Occipital lobe (tissue), 3 donors: ENCODE measurements at places on chromosomes 11 and 22.

- no peak for DNase-seq
Observed at GRCh38 chr11:82003671-82004515, 729.8 kb downstream of the FAM181B start.

- no peak for DNase-seq
Observed at GRCh38 chr22:50621948-50622722, 5.8 kb downstream of the ARSA start.

DNA sequence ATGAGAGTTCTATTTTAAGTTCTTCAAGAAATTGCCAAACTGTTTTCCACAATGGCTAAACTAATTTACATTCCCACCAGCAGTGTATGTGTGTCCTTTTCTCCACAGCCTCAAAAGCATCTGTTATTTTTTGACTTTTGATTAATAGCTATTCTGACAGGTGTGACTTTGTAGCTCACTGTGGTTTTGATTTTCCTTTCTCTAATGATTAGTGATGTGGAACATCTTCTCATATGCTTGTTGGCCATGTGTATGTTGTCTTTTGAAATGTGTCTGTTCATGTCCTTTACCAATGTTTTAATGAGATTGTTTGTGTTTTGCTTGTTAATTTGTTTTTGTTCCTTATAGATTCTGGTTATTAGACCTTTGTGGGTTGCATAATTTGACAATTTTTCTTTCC, 18.0 kb upstream of the RAB38 start:
- no peak for DNase-seq

DNA sequence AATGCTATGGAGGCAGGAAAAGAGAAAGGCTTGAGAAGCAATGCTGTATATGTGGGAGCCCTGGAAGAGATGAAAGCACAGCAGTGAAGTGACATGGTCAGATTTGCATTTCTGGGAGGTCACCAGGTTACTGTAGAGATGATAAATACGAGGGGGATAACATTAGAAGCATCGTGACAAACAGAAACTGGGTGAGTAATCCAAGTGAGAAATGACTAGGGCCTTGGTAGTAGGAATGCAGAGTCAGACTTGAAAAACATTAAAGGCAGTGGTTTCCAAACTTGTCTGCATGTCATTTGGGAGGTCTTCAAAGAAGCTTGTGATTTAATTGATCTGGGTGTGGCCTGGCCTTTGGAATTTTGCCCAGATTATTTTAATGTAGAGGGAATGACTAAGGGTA, 43.9 kb downstream of the CCDC34 start:
- DNase-seq: no peak

DNA sequence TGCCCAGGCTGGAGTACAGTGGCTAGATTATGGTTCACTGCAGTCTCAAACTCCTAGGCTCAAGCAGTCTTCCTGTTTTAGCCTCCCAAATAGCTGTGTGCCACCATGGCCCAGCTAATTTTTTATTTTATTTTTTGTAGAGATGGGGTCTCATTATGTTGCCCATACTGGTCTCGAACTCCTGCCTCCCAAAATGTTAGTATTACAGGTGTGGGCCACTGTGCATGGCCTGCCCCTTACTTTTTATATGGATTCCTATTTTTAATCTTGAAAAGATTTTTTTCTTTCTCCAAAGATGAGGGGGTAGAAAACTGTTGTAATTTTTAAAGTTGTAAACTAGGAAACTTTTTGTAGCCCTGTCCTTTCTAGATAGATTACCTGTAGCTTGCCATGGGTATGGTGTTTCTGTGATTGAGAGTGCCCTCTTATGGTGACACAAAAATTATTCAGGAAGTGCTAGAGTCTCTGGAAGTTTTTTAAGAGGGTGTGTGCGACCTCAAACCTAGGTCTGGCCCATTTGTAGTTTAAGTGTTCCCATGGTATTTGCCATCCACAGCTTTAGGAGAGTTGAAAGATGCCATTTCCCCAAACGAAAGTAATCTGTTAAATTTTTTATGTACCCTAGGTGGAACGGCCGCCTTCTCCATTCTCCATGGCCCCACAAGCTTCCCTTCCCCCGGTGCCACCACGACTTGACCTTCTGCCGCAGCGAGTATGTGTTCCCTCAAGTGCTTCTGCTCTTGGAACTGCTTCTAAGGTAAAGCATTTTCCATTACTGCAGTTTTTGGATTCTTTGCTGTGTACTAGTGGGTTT, 32.4 kb downstream of the MCAM start:
- no peak for DNase-seq

DNA sequence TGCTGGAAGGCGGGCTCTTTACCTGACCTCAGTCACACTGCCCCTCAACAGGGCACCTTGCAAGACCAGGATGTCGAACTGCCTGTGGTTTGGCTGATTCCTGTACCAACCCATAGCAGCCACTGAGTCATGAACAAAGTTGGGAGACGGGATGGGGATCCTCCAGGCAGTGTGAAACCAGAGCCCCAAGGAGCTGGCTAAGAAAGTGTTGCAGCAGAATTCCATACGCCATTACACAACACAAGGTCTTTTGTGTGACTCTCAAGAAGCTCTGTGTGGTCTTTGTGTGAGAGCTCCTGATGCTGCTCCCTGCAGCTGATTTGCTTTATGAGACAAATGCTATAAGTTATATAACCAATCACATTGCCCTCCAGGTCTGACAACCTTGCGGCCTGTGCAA, 617.7 kb downstream of the OPCML start:
- no peak for DNase-seq

DNA sequence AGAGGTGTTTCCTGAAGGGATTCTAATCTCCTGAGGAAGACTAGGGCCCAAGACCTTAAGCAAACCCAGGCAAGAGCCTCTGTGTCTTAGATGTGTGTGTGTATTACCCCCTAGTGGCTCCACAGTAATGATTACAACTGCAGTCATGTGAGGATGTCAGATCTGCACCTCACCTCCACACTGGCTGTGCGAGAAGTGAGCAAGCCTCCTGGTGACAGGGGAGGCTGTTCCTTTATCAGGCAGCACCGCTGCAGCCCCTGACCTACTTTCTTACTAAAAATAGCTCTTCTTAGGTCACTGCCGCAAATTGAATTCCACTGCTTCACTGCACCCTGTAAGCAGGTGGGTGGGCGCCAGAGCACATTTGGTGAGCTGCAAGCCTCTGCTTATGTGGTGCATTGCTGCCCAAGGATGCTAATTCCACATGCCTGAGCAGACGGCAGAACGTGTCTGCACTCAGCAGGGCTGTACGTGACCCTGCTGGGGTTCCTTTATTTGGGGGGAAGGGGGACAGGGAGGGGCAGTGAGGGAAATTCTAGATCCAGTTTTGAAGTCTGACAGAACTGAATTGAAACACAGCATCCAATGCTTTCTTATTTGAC, 112.4 kb downstream of the KCNC1 start:
- peak; percentile 43 for DNase-seq

- no peak for DNase-seq
Observed at GRCh38 chr11:120219232-120219937, 8.6 kb downstream of the OAF start.

GRCh38 chr11:62614275-62614674, 1.2 kb downstream of the ROM1 start:
- no peak for DNase-seq

DNA sequence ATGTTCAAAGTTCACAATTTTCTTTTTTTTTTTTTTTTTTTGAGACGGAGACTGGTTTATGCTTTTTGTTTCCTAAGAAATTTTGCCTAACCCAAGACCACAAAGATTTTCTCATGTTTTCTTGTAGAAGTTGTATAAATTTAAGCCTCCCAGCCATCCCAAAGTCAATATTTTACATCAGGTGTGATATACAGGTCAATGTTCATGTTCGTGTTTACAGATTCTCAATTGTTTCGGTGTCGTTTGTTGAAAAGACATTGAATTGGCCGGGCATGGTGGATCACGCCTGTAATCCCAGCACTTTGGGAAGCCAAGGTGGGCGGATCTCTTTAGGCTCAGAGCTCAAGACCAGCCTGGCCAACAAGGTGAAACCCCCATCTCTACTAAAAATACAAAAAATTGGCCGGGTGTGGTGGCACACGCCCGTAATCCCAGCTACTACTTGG, 15.4 kb downstream of the FRMD8 start:
- DNase-seq: no peak

GRCh38 chr11:18722293-18722637, 3.7 kb downstream of the IGSF22 start:
- no peak for DNase-seq

DNA sequence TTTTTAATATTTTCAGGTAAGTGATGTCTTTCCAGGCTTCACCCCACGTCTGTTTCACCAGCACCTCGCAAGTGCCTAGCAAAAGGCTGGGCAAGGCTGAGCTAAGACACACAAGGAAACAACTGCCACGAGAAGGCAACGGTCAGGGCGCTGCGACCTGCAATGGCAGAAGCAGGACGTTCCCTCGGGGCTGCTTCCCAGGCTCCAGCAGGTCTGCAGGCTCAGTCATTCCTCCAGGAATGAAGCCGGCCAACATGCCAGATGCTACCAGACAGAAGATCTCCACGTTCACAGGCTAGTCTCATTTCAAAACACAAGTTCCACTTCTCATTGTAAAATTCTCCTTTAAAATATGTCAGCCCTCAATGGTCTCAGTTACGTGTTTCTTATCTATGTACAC, 45.5 kb downstream of the CELSR1 start:
- no peak for DNase-seq
